ENCODE measurements at places on chromosomes 3 and 15.

DNA sequence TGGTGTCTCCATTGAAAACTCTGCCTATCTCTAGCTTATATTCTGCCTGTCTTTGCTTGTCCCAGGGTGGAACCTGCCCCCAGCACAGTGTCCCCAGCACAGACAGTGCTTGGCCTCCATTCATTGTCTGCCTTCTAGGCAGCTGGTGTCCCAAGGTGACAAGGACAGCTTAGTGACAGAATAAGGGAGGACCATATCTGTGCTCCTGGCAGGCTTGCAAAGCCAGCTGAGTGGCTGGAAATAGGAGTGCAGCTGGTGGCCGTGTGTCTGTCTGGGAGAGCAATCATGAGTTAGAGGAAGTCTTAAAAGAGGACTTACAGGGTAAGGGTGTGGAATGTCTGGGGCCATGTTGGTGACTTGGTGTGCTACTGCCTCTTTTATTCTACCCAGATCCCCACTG, 33.4 kb downstream of the SCN5A start:
- DNase-seq, result no peak

DNA sequence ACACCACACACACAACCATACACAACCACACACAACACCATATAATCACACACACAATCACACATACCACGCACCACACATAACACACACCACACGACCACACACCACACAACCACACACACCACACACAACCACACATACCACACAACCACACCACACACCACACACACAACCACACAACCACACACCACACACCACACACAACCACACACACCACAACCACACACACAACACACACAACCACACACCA, 24.2 kb downstream of the CPN2 start:
- no peak for DNase-seq

DNA sequence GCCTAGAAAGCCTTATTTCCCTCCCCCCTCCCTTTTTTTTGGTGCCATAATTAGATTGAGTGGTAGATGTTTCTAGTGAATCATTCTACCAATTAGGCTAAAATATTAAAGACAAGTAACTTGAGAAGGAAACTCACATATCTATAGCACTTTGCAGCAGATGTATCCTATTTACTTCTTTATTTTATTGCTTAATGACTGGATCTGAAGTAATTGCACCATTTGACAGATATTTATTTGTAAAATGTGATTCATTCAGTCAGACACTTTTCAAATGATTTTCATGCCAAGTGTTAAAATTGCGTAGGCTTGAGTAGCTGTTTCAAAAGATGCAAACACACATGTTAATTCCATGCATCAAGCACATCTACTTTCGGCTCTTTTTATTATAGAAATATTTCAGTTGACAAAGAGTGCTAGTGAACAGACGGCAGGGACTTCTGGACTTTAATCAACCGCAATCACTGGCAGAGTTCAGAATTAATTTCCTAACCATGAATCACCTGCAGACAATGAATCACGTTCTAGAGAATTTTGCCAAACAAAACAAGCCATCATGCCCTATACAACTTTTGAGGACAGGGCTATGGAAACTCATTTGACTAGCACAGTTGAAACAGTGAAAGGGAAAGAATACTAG, 636.8 kb downstream of the MECOM start:
- DNase-seq, result peak; percentile 65

- DNase-seq, result no peak
These were observed 18.8 kb downstream of the APH1B start for GRCh38 chr15:63296195-63296594.

DNA sequence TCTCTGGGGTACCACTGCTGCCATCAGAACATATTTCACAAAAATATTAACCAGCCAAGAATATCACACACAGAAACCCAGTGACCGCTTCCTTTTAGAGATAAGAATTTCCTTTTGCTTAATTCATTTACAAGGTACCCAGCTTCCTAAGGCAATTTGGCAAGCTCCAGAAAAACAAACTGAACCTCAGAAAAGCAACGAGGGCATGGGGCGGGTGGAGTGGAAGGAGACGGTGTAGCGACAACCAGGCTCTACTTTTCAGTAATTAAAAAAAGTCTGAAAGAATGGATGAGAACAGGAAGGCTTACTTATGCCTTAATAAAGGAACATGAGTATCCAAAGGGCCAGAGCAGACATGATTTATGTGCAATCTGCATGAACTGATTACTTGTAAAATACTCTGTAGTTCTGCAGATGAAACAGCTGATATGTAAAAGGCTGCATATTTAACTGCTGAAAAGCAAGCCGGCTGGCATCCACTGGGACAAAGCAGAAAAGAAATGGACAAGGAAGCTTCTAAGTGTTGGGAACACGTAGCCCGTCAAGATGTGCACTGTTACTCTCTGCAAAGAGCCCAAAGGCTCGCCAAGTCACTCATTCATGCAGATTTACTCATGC, 18.6 kb downstream of the RFTN1 start:
- no peak for DNase-seq

- DNase-seq, result peak; percentile 35
These were observed 163.1 kb downstream of the FMN1 start for GRCh38 chr15:33031324-33031821.

DNA sequence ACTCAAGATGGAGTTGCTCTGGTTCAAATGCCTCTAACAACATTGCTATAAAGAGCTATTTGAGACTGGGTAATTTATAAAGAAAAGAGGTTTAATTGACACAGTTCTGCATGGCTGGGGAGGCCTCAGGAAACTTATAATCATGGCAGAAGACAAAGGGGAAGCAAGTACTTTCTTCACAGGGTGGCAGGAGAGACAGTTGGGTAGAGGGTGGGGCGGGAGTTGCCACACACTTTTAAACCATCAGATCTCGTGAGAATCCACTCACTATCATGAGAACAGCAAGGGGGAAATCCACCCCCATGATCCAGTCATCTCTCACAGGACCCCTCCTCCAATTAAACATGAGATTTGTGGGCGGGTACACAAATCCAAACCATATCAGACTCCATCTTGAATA, 30.7 kb downstream of the MAP2K5 start:
- no peak for DNase-seq

GRCh38 chr15:35293353-35294130, 208.4 kb upstream of the NANOGP8 start:
- peak; percentile 72 for DNase-seq

DNA sequence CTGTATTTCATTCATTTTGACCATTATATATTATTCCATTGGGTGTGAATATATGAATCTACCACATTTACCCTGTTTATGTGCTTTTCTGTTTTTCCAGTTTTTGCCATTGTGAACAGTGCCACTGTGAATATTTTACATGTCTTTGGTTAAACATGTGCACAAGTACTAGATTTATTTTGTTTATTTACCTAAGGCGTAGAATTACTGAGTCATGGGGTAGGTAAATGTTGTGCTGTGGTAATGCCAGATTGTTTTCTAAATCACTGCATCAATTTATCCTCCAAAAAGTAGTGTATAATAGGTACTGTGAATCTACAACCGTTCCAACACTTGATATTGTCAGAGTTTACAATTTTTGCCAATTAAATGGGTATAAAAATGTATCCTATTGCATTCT, 362.1 kb upstream of the AGTR1 start:
- no peak for DNase-seq

GRCh38 chr15:26391567-26392194, 381.2 kb downstream of the GABRB3 start:
- no peak for DNase-seq

- peak; percentile 41 for DNase-seq
These were observed 611 bp upstream of the BNIP2 start for GRCh38 chr15:59689626-59690236.

- DNase-seq, result peak; percentile 76
These were observed 141.0 kb downstream of the MYLK start for GRCh38 chr3:123743121-123743520.

- DNase-seq, result no peak
These were observed 15.8 kb upstream of the RARB start for GRCh38 chr3:25412269-25412668.

DNA sequence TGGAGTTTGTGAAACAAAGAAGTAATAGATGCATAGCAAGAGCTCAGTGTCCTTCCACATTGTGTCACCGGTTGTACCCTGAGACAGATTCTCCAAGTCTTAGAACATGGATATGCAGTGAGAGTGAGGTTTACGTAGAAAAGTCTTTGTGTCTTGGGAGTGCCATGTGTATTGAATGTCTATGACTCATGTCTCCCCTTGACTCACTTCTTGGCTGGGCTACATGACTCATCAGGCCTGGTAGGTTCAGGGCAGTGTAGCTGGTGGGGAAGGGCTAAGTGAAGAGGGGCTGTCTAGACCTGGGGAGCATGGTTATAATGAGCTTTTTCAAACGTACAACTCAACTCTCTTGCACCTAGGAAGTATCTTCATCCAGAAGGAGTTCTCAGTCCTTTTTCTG, 167.4 kb downstream of the GAP43 start:
- DNase-seq, result peak; percentile 96

GRCh38 chr3:4322635-4323034, 19.5 kb downstream of the SETMAR start:
- peak; percentile 84 for DNase-seq

DNA sequence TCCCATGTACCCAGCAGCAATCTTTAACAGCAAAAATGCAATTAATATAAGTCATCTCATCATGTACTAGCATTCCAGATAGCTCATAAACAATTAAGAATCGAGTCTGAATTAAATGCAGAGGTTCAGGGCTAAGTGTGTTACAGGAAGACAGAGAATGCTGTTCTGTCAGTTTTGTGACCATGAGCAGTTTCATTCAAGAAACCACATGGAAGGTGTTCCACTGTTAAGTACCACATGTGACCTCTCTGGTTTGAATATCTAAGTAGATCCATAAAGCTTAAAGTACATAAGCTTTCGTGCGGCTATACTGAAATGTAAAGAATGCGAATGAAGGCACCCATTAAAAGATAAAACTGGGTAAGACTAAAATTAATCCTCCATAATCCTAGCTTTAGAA, 272.3 kb downstream of the IL5RA start:
- DNase-seq, result no peak

DNA sequence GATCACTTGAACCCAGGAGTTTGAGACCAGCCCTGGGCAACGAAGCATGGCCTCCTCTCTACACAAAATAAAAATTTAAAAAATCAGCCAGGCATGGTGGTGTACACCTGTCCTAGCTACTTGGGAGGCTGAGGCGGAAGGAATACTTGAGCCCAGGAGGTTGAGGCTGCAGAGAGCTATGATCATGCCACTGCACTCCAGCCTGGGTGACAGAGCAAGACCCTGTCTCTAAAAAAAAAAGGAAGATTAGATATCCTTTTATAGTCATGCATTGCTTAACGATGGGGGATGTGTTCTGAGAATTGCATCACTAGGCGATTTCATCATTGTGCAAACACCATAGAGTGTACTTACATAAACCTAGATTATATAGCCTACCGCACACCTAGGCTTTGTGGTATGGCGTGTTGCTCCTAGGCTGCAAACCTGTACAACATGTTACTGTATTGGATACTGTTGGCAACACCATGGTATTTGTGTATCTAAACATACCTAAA, 12.6 kb downstream of the ALAS1 start:
- no peak for DNase-seq

DNA sequence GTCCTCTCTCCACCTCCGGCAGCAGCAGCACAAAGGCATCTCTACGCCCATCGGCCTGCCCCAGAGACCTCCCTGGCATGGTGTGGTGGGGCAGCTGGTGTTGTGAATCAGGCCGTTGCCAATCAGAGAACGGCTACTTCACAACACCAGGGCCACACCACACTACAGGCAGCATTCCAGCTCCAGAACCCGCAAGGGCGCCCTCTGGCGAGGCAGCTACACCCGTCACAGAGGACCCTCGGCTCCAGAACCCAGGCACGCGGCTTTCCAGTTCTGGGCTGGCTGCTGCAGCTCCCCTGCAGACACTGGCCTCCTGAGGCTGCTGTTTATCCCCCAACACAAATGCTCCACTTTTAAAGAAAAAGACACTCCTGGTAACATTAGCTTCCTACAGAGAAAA, 127.5 kb upstream of the TOPAZ1 start:
- peak; percentile 38 for DNase-seq

- DNase-seq, result peak; percentile 40
These were observed at the start of gene CAMP for GRCh38 chr3:48222616-48223513. Gene CAMP (plus strand): TSS chr3:48223495. CDS start chr3:48223512, 17 bp downstream.

- no peak for DNase-seq
These were observed 32.1 kb downstream of the DNASE1L3 start for GRCh38 chr3:58178528-58179234.

- no peak for DNase-seq
These were observed 573.8 kb upstream of the NAALADL2 start for GRCh38 chr3:174285242-174285864.

DNA sequence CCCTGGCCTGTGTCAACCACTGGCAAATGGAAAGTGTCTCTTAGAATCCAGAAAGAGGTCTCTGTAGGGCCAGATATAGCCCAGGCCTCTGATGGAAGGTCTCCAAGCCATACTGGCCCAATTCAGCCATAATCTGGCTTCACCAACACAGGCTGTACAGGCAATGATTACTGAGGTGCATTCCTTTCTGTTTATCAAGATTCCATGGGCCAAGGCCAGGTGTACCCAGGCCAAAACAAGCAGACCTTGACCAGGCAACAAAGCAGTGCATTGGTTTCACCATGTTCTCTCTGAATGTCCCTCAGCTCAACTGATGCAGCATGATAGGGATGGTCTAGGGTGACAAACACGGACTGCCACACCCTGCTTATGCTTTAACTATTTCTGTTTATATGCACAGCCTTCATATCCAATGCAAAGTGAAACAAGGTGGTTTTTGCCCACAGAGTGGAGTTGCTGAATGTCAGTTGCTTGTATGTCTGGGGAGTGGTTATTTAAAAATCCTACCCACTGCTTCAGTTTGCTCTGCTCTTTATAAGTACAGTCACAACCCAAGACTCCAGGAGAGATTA, 25.2 kb downstream of the CCNL1 start:
- no peak for DNase-seq

- no peak for DNase-seq
These were observed 39.6 kb downstream of the CBLB start for GRCh38 chr3:105829229-105829628.

DNA sequence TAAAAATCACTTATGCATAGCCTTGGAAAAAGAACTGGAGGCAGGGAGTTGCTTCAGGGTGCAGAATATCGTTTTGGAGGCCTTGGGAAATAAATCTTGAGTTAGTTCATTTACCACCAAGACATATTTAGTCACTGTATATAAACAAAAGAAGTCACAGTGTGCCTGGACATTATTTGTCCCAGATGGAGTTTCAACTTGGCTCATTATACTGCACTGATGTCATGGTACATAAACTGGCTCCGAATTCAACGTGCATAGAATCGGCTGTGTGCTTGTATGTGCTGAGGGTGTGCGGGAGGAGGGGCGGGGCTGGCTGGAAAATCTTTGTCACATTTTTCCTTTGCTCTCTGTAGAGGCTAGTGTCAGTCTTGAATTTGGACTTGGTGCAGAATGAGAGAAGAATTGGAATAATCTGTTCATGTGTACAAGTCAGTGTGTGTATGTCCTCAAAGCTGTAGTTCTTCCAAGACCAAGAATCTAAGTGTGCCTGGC, 86.6 kb downstream of the FNDC3B start:
- DNase-seq, result peak; percentile 84
